ENCODE measurements at places on chromosomes 5 and 9.

- no peak for DNase-seq
Measured at GRCh38 chr9:93139365-93140182, 5.5 kb upstream of the NINJ1 start.

GRCh38 chr9:406886-407654 lies 192.4 kb downstream of the DOCK8 start:
- DNase-seq = no peak

- DNase-seq = no peak
Measured at GRCh38 chr9:106726070-106726815, 136.7 kb upstream of the ZNF462 start.

GRCh38 chr9:104861397-104861796 lies 66.6 kb downstream of the ABCA1 start:
- no peak for DNase-seq

GRCh38 chr9:32045513-32045912 lies 338.9 kb upstream of the ACO1 start:
- DNase-seq = no peak

- no peak for DNase-seq
Measured at GRCh38 chr5:174755106-174755505, 30.7 kb downstream of the MSX2 start.

DNA sequence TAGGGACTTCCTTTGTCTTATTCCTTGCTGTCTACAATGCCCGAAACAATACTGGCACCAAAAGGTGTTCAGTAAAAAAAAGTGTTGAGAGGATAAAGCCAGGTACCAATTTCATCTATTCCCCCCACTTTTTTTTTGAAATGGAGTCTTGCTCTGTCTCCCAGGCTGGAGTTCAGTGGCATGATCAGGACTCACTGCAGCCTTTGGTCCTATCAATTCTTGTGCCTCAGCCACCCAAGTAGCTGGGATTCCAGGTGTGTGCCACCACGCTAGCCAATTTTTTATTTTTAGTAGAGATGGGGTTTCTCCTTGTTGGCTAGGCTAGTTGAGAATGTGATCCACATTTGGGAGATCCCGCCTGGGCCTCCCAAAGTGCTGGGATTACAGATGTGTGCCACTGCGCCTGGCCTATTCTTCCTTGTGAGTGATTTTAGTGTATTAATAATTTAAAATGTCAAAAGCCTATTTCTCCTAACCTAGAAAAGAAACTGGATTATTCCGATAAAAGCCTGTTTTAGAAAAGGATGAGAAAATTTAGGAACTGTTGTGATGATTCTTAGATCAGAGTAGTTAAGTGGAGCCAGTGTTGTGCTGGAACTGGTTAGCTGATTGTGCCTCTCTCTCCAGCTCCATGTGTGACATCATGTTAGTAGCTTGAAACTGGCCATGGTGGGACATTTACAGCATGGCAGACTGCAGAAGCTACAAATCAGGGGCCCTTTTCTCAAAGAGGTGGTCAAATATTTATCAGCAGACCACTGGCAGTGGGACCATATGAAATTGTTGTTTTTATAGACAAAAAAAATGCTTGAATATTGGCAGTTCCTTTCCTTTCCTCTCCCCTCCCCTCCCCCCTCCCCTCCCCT lies 14.3 kb downstream of the CDC42SE2 start:
- DNase-seq = no peak

GRCh38 chr5:138463419-138464007 lies 1.8 kb upstream of the EGR1 start:
- no peak for DNase-seq

GRCh38 chr9:88462191-88462590 lies 72.8 kb upstream of the NXNL2 start:
- no peak for DNase-seq

- DNase-seq = no peak
Measured at GRCh38 chr5:172451771-172452197, 2.5 kb downstream of the SH3PXD2B start.
